ENCODE measurements at places on chromosomes 12 and 14.
A peak's percentile ranks its signal among the peaks of the same experiment; 100 is the strongest.

- no peak for DNase-seq
These were observed 784 bp downstream of the PSMA6 start for GRCh38 chr14:35292770-35293561.

DNA sequence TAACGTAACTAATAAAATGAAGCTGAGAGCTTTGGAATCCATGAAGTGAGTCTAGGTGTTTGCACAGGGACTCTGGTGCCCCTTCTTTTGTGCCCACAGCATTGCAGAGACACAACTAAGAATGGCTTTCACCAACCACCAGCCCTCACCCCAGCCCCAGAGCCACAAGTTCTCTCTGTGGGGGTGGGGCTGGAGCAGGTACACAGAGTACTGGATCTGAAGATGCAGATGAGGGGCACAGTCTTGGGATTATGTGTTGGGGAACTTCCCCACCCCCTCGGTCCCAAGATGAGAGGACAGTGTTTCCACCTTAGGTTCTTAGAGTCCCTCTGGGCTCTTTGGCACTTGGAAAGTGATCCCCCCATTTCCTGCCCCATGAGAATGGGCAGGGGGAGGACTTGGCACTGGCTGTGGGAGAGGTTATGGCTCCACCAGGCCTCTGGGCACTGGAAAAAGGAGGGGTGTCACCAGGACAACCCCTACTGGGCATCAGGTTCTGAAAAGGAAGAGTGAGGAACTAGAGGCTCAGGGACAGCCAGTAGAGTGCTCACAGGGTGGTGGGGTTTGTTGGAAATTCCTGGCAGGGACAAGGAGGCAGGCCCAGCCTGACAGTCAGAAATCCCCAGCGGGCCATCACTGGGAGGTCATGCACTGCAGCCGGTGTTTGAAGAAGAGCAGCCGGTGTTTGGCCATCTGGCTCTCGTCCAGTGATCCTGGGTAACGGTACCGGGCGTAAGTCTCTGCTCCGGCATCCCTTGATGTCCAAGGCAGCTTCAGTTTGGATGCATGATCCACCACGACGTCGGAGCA is 6.7 kb downstream of the B4GALNT1 start:
- no peak for DNase-seq

DNA sequence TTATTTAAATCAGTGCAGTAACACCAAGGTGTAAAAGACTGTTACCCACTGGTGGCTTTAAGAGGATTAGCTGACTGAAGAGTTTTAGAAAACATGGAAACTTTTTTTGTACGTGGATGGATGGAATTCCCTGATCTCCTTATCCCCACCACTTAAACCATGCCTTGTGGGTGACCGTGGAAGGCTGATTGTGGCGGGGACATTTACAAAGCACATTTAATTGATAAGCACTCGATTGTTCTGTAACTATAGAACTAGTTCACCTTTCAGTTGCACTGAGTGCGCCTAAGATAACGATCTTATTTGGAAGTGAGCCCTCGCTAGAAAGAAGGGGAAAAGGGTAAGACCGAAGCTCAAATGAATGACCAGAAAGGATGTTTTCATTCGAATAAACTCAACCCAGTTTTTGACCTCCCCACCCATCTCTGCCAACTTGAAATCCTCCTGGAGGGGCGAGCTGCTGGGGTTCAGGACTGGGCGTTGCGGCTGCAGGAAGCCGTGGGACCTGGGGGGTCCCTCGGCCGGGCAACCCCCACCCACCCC is 688 bp upstream of the RASSF3 start:
- peak; percentile 41 for DNase-seq

- no peak for DNase-seq
These were observed 96.3 kb upstream of the NAV3 start for GRCh38 chr12:77734214-77734883.

- DNase-seq, result no peak
These were observed 222.8 kb downstream of the C12orf42 start for GRCh38 chr12:103272949-103273348.

GRCh38 chr12:23885394-23885793 is 64.1 kb downstream of the SOX5 start:
- DNase-seq, result no peak

GRCh38 chr14:22291406-22291805 is 297.6 kb downstream of the DAD1 start:
- no peak for DNase-seq

GRCh38 chr12:76449993-76450392 is 101.8 kb upstream of the BBS10 start:
- DNase-seq, result no peak

- no peak for DNase-seq
These were observed 174.0 kb upstream of the MYL2 start for GRCh38 chr12:111094157-111095010.

DNA sequence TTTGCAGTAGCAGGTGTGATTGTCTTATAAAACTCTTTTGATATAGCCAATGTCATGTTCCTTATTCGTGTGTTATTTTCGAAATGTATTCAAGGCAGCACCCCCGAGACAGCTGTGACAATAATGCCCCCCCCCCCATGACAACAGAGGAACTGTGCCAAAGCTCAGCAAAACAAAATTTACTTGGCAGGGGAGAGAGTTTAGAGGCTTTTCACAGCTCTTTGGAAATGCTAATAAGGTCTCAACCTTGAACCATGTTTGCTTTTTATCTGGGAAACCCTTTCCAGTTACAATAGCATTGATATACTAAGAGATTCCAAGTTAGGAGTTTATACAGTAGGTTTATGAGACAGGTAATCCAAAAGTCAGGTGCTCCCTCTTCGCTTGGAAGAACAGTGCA is 56.4 kb upstream of the USP44 start:
- no peak for DNase-seq

GRCh38 chr12:123602651-123603195 is 824 bp downstream of the DDX55 start:
- DNase-seq, result no peak

DNA sequence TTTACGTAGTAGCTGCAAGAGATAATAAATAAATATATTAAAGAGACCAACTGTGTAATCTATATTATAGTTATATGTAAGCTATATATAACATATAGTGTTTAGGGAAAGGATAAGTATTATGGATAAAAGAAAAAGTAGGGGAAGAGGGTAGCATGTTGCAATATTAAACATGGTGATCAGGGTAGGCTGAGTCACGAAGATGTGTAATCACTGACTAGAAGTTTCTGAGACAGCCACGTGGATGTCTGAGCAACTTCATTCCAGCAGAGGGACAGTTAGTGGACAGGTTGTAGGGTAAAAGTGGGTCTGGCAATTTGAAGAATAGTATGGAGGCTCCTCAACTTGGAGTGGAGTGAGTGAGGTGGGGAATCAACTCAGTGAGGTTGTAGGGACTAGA is 109.7 kb downstream of the ANO4 start:
- DNase-seq, result no peak

DNA sequence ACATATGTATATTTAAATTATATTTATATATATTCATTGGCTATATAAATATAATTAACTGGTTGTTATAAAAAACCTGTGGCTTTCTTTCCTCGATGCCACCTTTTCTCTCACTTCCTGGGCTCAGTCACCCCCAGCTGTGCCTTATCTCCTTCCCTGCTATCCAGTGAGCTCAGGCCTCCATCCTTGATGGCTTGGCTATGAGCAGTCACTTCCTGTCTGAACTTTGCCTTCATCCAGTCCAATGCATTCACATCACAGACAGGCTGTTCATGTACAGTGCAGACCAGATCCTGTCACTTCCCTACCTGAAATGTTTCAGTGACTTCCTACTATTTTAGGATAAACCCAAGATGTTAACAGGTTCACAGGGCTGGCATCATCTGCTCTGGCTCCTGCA is 115.3 kb upstream of the PRB2 start:
- peak; percentile 59 for DNase-seq

GRCh38 chr14:56112781-56113180 is 5.4 kb upstream of the PELI2 start:
- no peak for DNase-seq

GRCh38 chr12:2076196-2076570 is 23.4 kb downstream of the CACNA1C start:
- no peak for DNase-seq

DNA sequence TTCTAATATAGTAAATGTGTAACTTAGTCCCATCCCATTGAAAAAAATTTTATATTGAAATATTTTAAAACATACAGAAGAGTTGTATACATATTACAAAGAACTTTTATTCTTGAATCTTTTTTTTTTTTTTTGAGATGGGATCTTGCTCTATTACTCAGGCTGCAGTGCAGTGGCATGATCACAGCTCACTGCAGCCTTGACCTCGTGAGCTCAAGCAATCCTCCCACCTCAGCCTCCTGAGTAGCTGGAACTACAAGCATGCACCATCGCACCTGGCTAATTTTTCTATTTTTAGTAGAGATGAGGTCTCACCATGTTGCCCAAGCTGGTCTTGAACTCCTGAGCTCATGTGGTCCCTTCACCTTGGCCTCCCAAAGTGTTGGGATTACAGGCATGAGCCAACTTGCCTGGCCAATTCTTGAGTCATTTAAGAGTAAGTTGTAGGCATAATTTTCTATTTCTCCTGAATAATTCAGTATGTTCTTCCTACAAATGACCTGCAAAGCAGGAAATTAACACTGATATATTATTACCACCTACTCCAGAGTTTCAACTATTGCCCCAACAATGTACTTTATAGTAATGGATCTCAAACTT is 153.0 kb upstream of the BMP4 start:
- DNase-seq, result no peak

- DNase-seq, result no peak
These were observed 13.1 kb downstream of the NAA30 start for GRCh38 chr14:57403521-57403864.

DNA sequence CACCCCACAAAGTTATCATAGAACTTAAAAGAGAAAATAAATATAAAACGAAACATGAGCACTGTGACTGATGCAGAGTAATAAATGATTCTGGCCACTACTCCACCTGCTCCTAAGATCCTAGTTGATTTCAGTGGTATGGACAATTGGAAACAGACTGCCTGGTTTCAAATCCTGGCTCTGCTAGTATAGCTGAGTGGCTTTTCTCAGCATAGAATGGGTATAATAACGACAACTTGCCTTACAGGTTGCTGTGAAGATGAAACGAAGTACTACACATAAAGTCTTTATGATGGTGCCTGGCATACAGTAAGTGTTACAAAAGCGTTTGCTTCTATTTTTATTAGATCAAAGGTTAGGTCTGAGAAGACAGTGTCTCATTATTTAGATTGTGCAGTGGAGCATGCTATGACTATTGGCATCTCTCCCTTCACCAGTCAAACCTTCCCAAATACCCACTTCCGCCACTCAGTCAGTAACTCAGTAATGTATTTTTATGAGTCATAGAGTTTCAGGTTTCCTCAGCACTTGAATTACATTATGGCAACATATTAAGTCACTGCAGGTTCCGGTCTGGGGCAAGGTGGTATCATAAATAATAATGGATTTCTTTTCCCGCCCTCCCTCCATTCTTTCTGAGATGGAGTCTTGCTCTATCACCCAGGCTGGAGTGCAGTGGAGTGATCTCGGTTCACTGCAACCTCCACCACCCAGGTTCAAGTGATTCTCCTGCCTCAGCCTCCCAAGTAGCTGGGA is 29.7 kb upstream of the NR2C1 start:
- DNase-seq, result peak; percentile 98

DNA sequence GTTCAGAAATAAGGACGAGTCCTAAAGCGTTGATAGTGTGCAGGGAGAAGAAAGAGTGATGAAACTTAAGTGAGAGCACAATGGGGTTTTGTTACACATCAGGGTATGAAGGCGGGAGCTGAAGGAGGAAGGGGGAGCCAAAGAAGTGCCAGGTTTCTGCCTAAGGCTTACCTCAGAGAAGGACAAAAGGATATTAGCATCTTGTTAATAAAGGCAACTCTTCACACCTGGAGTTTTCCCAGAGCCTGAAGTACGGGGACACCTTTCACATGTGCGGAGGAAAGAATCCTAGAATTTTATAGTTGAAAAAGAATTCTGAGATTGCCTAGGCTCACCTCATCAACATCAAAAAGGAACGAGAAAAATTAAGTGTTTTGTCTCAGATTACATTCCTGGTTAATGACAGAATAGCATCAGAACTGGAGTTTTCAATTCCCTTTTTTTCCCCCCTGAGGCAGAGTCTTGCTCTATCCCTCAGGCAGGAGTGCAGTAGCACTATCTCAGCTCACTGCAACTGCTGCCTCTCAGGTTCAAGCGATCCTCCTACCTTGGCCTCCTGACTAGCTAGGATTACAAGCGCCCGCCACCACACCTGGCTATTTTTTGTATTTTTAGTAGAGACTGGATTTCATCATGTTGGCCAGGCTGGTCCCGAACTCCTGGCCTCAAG is 2.2 kb upstream of the SAV1 start:
- DNase-seq, result no peak

DNA sequence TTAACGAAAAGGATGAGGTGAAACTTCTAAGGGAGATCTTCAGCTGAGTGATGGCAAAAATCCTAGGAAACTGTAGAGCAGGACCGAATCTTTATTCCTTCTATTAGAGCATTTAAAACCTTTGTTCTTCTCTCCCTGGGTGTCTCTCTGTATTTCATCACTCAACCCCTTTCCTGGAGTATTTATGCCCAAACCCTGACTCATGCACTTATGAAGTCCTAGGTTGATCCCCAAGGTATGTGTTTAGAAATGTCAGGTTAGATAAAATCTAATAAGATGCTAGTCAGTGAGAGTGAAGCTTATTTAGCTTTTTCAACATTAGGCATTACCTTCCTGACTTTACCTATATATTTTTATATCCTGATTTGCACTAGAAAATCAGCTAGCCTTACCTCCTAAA is 239.8 kb upstream of the NPAS3 start:
- no peak for DNase-seq

DNA sequence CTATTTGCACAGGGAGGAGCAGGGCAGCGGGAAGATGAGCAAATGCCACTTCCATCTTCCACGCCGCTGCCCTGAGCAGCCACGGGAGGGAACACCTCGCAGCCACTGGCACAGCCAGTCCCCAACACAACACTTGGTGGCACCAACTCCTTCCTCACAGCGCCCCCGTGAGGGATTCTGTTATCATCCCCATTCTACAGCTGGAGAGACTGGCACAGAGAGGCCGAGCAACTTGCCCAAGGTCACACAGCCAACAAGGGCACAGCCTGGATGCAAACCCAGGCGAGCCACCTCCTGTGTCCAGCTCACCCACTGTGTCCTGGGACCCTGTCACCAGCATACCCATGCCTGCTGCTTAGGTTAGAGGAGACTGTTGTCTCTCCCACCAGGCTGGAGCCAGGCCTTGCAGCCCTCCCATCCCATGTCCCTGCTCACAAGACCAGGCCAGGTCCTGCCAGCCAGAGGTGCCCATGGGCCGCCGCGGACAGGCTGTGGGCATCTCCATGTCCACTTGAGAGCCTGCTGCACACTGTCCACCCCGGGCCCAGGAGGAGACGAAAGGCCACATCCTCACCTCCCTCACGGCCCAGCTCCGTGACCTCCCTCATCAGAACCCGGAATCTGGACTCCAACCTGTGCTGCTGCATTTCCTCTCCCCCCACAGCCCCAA is 57.0 kb downstream of the NCOR2 start:
- no peak for DNase-seq

- DNase-seq, result no peak
These were observed 279.6 kb upstream of the CCDC196 start for GRCh38 chr14:66206554-66206953.

- DNase-seq, result no peak
These were observed 64.2 kb downstream of the ELK3 start for GRCh38 chr12:96258104-96258961.

- no peak for DNase-seq
These were observed 207.8 kb downstream of the CRADD start for GRCh38 chr12:93884794-93885460.

GRCh38 chr12:1117970-1118563 is 127.0 kb downstream of the ERC1 start:
- peak; percentile 71 for DNase-seq

Measured in PC-9 (cell line).